Type B pancreatic cell (in vitro differentiated cells): ENCODE measurements at places on chromosomes 12 and 14. TPM values are rescaled to one million over a fixed set of nuclear protein-coding genes. Genes with fewer than 3 reads are reported as not detected.

- DNase-seq, result no peak
These were observed 99.0 kb downstream of the STAB2 start for GRCh38 chr12:103686026-103686425.

Gene RPL36AL
- total RNA-seq, result 134 and 156 TPM in 2 replicates

- peak; percentile 65 for DNase-seq
These were observed 7.6 kb downstream of the NR4A1 start for GRCh38 chr12:52058631-52059361.

DNA sequence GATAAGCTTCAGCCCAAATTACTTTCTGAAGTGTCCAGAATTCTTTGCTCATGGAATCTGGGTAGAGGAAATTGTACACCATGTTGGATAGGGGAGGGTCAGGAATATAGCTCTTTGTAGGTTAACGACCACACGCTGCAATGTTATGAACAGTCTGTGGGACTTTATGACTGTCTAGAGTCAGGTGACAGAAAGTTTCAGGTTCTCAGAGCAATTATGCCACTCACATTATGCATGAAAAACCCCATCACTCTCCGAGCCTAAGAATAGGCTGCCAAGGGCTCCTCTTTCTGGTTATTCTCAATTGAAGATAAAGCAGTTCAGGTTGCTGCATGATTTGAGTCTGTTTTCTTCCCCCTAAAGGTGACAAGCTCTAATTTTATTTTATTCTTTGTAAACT, 430.9 kb downstream of the ATP23 start:
- no peak for DNase-seq

- DNase-seq, result no peak
These were observed 68.6 kb downstream of the RFLNA start for GRCh38 chr12:124363353-124363965.

Gene TAS2R30
- total RNA-seq, result 1.3 and 2.3 TPM in 2 replicates

DNA sequence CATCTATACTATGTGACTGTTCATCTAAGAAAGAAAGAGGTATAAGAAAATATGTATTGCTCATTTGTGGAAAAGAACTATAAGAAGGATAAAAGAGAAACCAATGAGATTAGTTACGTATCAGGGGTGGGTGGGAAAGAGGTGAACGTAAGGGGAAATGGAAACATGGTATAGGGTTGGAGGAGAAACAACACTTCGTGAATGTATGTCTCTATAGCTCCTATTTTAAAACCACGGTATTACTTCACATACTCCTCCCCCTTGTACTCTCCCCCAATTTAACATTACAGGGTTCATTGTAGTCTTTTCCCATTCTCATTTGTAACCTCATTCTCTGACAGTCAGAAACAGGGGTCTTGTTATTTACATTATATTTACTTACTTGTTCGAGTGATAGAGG, 120.4 kb downstream of the FOXG1 start:
- no peak for DNase-seq
